Stimulated activated CD4-positive, alpha-beta T cell treated with anti-CD3 and anti-CD28 coated beads, Interleukin-1b, Interleukin-23, amount 100 ng/mL, for 48 hours (primary cell): ENCODE measurements at places on chromosomes 4 and X.

- no peak for DNase-seq
Observed at GRCh38 chr4:114034189-114034588, 54.7 kb upstream of the ARSJ start.

DNA sequence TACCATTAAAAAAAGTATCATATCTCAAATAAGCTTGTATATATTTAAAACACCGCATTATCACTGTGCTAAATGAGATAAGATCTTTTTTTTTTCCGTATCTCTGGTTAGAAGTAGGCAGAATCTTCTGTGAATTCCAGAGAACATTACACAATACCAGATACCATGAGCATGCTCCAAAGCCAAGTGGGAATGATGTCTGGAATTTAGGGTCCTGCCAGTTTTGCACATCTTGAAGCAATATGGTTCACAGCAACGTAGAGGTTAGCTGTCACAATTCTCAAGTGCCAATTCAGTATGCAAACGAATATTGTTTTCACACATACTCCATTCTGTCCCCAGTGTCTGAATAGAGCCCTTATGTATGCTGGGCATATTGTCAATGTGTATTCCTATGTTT is 127.5 kb upstream of the NEIL3 start:
- DNase-seq = no peak

DNA sequence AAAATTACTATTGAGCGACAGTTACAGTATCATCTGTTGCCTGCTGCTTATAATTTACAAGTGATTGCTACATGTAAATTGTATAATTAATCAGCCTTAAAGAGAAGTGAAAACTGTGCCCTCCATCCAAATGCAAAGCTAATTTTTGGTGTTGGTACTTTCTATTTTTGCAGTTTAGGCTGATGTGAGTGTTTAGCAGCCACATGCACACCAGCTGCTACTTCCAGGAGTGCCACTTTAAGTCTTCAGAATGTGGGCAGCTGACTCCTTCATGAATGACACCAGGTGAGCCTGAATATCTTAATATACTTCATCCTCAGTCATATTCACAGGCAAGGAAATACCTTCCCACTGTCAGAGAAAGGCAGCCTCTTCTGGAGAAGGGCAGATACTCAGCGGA is 149.8 kb upstream of the RASGEF1B start:
- no peak for DNase-seq

- no peak for DNase-seq
Observed at GRCh38 chr4:3436798-3437581, 4.8 kb upstream of the HGFAC start.

DNA sequence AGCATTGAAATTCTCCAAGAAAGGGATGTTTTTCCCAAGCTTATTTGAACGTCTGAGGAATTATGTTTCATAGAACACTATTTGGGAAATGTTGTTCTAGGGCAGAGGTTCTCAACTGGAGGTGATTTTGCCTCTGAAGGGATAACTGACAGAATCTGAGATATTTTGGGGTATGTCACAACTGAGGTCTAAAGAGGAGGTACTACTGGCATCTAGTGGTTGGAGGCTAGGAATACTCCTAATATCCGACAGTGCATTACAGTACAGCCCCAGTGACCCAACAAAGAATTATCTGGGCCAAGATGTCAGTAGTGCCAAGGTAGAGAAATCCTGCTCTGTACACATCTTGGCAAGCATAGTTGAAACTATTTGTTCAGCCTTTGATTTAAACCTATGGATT is 6.4 kb downstream of the HSPA4L start:
- no peak for DNase-seq

GRCh38 chr4:37673538-37674192 is 12.5 kb downstream of the RELL1 start:
- no peak for DNase-seq

- no peak for DNase-seq
Observed at GRCh38 chr4:98677799-98678198, 19.4 kb upstream of the TSPAN5 start.

GRCh38 chrX:107135049-107135964 is 16.7 kb upstream of the RBM41 start:
- DNase-seq = peak; percentile 13

DNA sequence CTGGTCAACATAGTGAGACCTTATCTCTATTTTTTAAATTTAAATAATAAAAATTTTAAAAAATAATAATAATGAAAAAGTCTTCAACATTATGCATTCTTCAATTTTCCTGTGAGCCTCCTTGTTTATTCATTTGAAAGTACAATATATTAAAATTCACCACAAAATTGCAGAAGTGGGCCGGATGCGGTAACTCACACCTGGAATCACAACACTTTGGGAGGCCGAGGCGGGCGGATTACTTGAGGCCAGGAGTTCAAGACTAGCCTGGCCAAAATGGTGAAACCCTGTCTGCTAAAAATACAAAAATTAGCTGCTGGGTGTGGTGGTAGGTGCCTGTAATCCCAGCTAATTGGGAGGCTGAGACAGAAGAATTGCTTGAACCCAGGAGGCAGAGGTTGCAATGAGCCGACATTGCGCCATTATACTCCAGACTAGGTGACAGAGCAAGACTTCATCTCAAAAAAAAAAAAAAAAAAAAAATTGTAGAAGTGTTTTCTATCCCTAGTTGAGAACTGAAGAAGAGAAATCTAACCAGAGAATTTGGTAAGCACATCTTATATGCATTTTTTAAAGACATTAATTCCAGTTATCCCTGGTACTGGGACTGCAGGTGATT is 56.9 kb downstream of the RBM47 start:
- no peak for DNase-seq

- no peak for DNase-seq
Observed at GRCh38 chrX:154986826-154987575, 35.5 kb downstream of the F8 start.

- DNase-seq = no peak
Observed at GRCh38 chrX:18890724-18891547, 93.0 kb downstream of the PHKA2 start.

GRCh38 chr4:150814873-150815272 is 200.2 kb downstream of the LRBA start:
- DNase-seq = no peak

DNA sequence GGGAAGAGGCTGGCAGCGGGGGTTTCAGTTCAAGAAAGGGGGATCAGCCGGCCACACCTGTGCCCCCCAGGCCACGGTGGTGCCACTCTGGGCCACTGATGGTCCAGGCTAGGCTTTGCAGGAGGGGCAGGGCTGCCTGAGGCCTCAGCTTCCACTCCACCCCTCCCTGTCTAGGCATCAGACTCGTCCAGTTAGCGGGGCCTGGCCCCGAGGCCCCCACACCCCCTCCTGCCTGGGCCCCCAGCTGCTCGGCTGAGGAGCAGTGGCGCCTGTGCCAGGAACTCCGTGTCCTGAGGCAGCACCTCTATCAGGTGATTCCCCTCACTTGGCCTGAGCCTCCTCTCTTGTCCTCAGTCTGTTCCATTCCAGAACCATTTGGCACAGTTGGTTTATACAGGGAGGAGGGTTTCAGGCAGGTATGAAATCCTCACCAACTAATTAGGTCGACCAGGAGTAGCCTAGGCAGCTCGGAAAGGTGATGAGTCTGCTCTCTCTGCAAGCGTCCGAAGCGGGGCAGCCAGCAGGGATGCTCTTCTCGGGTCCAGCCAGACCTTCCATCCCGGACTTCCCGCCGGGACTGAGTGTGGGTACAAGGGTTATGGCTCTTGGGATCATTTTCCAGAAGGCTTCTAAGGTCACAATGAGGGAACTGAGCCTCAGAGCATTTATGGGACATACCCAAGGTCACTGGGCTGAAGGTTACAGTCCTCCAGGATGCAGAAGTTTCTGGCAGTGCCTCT is 2.1 kb downstream of the NSG1 start:
- DNase-seq = no peak

DNA sequence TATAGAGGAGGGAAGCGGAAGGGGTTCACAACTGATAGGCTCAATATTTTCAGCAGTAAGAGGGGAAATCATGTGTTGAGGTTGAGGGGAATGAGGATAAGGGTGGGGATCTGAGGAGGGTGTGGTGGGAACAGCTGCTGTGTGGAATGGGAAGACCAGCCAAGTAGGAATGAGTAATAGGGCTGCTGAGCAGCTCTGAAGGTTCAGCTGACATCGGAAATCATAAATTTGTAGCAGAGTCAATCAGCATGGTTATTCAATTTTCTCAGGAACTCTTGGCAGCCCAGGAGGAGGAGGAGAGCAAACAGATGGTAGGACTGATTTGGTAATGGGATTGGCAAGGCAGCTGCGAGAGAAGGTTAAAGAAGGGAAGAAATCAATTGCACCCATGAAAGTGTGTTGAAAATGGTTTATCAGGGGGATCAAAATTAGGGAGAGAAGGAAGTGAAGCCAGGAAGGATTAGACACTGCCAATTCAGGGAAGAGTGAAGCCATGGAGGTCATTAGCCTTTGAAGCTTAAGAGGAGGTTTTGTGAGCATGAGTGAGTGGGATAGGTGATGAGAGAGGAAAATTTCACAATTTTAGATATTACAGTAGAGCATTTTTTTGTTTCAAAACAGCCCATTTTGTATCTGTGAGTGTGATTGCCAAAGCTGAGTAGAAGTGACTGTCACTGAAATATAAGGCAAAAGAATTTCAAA is 82.6 kb downstream of the PCDH7 start:
- no peak for DNase-seq

GRCh38 chr4:185358959-185359358 is 36.8 kb downstream of the LRP2BP start:
- DNase-seq = no peak

GRCh38 chr4:70760662-70761061 is 38.9 kb downstream of the RUFY3 start:
- no peak for DNase-seq

DNA sequence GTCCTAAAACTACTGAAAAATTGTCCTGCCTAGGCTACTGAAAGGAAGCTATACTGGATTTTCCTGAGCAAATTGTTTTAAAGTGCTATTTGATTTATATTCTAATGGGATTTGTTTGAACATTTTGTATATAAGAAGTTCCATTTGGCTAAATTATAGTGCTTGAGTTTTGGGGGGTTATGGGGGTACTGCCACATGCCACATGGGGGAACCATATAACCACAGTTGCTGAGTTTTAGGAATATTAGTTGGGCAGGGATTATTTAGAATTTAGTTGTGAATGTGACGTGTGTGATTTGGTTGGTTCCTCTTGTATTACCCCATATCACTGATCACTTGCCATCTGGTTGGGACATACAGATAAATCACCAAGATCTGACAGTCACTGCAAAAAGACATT is 224.5 kb upstream of the TAPT1 start:
- no peak for DNase-seq

- peak; percentile 72 for DNase-seq
Observed at GRCh38 chr4:102625232-102625930, 124.2 kb downstream of the NFKB1 start.

- no peak for DNase-seq
Observed at GRCh38 chr4:174928174-174928573, 10.0 kb downstream of the ADAM29 start.

DNA sequence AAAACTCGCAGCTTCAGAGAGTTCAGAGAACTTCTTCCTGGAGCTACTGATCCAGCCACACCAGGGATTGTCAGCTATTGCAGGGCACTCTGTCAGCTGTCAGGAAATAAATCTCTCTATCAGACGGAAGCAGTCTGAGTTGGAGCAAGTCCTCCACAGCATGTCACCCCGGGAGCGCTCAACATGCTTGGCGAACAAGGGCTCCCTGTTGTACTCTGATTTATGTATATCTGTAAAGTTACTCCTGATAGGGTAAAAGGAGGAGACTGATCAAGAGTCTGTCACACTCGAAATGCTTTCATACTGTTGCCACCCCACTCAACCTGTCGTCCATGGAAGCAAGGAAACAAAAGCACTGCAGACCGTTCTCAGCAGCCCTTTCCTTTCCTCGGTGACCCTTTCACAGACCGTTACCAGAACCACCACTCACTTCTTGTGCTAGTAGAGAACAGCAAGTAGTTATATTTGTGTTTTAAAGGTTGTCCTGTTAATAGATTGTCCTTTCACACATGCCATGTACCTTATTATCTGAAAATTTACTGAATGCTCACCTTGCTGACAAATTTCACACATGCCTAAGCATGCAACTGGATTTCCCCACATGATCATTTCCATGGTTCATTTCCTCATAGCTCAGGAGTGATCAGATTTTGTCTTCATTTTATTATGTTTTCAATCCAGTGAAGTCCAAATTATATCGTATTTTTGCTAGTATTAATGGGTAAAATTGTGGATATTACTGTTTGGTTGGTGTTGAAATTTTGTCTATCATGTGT is 2108.9 kb upstream of the TENM3 start:
- no peak for DNase-seq

DNA sequence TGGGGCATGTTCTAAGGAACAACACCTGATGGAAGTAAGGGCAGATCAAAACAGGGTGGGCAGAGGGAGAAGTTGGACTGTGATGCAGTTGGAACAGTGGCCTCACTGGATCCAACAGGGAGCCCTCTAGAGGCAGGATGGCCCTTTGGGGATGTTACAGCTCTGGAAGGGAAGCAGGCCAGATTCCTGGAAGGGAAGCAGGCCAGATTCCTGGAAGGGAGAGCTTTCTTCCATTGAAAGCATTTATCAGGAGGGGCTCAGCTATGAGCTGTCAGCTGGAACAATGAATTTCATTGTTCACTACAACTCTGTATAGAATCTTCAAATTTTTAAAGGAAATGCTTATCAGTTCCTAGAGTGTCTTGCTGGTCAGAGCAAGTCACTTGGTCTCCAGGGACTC is 17.7 kb downstream of the IL15 start:
- no peak for DNase-seq

GRCh38 chr4:158169931-158170690 is 2.7 kb downstream of the GASK1B start:
- no peak for DNase-seq

DNA sequence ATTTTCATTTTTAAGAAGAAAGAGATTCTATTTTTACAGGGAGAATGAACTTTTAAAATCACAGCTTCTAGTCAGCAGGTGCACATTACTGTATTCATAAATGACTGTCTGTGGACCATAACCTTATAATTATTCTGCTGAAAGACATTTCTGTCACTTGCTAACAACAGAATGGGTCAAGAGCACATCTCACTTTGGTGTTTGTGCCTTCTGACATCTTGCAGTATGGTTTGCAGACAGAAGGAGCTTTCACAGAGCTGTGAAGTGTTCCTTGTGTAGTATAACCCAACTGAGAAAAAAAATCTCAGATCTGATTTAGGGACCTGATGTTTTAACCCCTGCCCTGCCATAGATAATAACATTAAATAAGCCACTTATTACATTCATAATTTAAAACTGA is 131.4 kb upstream of the CTSO start:
- no peak for DNase-seq

DNA sequence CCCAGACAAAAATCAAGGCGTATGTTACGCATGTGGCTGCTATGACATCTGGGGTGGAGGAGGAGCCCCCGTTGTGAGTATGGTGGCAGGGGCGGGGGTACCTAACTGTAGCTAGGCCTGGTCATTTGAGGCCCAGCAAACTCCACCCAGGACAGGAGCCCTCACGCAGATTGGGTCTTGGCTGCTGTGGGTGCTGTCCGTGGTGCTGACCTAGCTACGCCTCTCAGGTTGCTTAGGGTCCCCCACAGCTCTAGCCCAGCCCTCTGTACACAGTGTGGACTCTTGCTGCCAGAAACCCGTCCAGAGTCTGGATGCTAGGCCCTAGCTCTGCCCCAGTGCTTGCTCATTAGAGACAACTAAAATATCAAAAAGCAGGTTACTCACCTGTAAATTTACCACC is 146.7 kb upstream of the PSAPL1 start:
- no peak for DNase-seq

- DNase-seq = peak; percentile 72
Observed at GRCh38 chr4:1216869-1217294, 32.0 kb downstream of the CTBP1 start.
